ENCODE measurements at places on chromosomes 1 and 21.

GRCh38 chr1:65412256-65412983 is 8.0 kb upstream of the LEPR start:
- no peak for DNase-seq

GRCh38 chr1:107883562-107883961 is 81.4 kb downstream of the VAV3 start:
- DNase-seq, result no peak

- no peak for DNase-seq
Observed at GRCh38 chr1:22122273-22123070, 20.4 kb downstream of the WNT4 start.

GRCh38 chr1:158425027-158425426 is 1.0 kb downstream of the OR10K2 start:
- DNase-seq, result no peak

DNA sequence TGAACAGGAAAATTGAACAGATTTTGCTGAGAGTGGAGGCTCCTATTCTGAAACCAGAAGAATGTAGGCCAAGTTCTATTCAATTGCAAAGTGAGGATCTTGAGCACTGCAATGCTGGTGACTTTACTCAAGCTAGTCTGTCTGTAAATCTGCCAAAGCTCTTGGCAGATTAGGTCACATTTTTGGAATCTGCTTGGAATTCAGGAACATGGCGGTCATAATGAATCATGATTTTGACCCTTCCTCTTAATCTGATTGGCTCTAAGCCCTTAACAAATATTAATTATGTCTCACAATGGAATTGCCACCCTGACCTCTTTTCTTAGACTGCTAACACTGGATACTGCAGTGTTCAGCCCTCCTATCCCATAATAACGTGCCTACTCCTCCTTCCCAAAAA is 7.2 kb upstream of the GNG12 start:
- no peak for DNase-seq

- no peak for DNase-seq
Observed at GRCh38 chr1:208332036-208332773, 88.0 kb upstream of the PLXNA2 start.

- DNase-seq, result no peak
Observed at GRCh38 chr1:53891678-53892077, 2.1 kb upstream of the YIPF1 start.

DNA sequence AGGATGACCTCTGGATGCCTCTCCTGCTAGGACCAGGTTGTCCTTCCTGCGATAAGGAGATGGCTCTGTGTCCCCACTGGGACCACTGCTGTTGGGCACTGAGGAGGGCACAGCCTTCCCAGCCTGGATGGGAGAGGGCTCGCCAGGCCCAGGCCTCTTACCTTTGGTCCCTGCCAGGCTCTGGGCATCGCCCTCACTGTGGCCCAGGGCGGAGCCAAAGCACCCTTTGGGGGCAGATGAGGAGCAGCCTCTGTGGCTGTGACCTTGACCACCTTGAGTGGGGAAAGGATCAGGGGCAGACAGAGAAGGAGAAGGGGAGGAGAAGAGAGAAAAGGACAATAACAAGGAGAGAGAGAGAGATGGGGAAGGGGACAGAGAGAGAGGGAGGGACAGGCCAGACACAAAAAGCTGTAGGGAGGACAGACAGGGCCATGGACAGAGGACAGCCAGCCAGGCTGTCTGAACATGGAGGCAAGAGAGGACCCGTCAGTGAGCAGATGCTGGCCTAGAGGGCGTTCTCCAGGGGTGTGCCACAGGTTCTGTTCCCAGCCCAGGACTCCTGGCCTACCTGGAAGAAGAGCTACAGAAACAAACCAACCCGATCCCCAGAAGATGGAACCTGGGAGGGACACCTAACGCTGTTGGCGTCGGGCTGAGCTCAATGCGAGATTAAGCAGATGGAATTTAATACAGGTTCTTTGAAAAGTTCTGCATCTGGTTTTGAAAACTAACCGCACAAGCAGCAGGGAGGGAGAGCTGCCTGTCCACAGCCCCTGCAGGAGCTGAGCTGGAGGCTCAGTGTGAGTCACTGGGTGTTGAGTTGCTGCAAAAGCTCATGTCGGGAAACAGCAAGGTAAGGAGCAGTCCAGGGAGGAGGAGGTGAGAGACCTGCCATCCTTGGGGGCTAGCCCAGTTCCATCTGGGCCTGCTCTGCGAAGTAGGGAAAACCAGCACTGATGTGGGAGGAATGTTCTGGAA is 262.1 kb downstream of the PTPRU start:
- DNase-seq, result no peak

- DNase-seq, result no peak
Observed at GRCh38 chr1:231338270-231339128, at the start of gene SPRTN. Gene SPRTN (plus strand): TSS chr1:231338293. CDS start chr1:231338384, 91 bp downstream.

- no peak for DNase-seq
Observed at GRCh38 chr1:28240024-28240423, 4.1 kb downstream of the ATP5IF1 start.

- DNase-seq, result no peak
Observed at GRCh38 chr1:169844941-169845608, 48.6 kb downstream of the SCYL3 start.

DNA sequence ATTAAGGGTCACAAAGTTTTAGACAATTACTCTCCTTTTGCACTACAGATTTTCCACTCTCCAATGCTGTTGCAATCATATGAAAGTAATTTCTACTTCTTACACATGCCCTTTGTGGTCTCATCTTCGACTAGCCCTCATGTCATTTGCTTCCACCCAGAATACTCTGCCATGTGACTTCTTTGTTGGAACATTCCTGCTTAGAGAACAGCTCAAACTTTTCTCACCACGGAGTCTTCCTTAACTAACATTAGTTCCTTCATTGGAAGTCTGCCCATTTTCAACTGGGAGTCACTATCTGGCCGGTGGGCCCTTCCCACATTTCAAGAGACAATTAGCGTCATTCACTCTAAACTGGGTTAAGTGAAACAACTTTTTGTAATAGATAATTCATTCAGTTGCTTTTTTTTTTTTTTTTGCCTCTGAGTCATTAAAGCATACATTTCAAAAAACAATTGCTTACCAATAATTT is 142.6 kb upstream of the PALMD start:
- DNase-seq, result no peak

- no peak for DNase-seq
Observed at GRCh38 chr1:30336550-30337323, 386.6 kb downstream of the MATN1 start.

DNA sequence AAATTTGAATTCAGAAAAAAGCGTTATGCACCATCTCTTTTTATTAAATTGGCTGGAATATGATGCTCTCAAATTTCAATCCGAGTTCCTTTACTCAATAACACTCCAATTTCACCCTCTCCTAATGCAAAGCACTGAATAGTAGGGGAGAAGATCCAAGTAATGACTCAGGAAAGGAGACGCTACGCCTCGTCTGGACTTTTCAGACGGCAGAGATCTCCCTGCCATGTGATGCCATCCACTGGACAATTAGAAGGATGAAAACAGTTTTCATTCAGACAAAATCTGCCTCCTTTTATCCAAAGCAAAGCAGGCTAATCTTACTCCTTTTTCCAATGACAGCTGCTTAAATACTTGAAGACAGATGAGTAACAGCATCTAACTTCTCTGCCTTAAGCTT is 242.4 kb upstream of the GREM2 start:
- DNase-seq, result no peak

DNA sequence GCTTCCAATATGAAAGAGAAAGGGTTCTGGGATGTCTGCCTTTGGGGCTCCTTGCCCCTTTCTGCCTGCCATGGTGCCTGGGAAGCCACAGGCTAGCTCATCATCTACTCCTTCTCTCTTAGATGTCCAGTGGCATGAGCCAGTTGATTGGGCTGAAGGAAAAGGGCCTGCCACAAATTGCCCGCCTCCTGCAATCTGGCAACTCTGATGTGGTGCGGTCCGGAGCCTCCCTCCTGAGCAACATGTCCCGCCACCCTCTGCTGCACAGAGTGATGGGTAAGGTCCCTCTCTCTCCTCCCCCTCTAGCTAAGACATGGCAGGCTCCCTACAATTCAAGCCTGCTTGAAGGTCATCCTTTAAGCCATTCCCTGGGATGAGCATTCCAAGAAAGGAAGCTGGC is 41.0 kb downstream of the PKP1 start:
- DNase-seq, result no peak

DNA sequence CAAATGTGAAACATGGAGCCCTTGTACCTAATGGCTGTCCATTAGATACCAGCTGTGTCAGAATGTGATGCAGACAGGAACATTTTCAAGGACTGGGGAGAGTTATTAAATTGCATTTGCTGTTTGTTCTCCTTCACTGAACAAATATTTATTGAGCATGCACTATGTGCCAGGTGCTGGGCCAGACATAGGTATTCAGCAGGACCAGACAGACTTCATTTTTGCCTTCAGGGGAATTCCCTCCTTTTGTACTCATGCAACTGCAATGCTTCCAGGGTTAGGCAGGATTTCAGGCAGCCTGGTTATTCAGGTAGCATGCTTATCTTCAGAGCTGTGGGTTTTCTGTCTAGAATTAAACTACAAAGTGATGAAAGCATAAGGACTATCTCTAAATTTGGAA is 64.2 kb upstream of the SMYD2 start:
- DNase-seq, result no peak

DNA sequence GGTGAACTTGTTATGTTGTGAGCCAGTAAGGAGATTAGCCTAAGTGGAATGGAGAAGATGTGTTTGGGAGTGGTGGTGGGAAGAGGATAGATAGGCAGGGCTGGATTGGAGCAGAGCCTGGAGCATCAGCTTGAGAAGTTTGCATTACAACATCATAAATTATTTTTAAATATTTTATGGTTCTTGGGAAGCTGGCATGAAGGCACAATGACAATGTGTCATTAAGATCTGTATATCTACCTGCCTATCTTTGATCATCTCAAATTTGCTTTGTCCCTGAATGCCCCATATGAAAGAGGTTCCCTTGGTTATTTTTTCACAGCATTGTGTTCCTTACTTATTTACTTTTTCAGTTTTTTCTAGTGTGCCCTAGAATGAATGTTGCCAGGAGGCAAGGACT is 32.3 kb downstream of the HRNR start:
- DNase-seq, result no peak

GRCh38 chr1:159940006-159940620 is 5.3 kb downstream of the IGSF9 start:
- DNase-seq, result no peak

DNA sequence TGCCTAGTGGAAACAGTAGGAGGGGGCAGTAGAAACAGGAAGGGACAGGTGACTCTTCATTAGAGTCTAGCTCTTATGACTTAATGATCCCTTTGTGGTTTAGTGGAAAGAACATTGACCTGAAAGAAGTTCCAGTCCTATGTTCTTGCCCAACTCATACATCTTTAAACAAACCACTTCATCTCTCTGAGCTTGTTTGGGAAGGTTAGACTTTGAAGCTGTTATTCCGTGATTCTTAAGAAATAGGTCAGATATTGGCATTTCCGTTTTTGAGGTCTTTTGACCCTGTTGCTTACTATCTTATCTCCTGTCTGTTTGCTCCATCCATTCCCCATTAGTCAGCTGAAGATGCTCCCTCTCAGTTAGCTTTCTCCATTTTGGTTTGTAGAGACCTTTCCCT is 38.5 kb downstream of the MTR start:
- no peak for DNase-seq

DNA sequence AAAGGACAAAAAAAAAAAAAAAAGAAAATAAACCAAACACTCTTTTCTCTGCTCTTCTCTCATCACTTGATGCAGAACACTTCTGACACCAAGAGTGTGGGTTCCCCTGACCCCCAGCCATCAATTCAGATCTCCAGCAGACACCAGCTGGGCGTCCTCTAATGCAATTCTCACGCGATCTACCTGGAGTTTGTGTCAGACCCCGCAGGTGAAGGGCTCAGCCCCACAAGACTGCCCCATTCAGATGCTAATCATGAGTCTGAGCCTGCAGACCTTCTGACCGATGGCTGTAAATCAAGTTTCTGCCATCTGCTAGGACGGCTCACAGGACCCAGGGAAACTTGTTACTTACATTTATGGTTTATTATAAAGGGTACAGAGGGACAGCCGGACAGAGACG is 133.6 kb upstream of the C1orf174 start:
- no peak for DNase-seq

DNA sequence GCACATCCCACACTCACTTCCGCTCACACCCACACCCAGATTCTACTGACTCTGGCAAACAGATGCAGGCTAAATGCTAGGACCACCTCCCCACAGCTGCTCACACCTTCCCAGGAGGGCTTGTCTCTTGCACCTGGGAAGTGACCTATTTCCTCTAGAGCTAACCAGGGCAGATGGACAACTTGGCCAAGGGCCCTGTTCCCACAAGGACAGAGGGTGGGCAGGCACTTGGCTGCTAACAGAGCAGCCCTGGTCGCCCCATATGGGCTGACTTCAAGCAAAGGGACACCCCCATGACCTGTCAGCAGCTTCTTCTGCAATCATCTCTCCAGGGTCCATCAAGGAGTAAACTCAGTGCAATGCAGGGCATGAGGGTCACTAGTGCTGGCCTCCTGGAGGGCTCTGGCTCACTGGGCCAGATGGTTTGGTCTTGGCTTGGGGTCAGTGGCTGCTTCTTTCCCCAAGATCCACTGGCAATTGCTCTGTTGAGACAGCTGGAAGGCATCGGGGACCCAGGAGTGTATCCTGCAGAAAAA is 641.5 kb downstream of the PLPP3 start:
- peak; percentile 54 for DNase-seq
